ENCODE measurements at places on chromosomes 1 and 21.
A peak's percentile ranks its signal among the peaks of the same experiment; 100 is the strongest.

DNA sequence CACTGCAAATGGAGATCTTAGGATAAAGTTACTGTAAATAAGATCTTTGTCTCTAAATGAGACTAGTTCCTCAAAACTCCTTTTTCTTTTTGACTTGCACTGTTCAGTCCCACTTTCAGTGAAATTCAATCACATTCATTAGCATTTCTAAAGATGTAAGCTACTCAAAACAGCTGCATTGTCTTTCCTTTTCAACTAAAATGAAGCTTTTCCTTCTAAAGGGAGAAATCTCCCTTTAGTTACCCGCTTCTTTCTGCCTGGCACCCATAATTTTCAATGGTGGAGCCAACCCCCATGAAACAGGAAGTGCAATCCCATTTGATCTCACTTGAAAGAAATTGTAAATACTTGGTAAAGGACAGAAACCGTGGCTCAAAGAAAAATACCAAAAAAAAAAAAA lies 387.4 kb upstream of the PKN2 start:
- no peak for DNase-seq

- DNase-seq, result no peak
Measured at GRCh38 chr1:94736549-94736948, 83.6 kb upstream of the SLC44A3 start.

- DNase-seq, result no peak
Measured at GRCh38 chr1:6171548-6172124, 8.5 kb downstream of the CHD5 start.

GRCh38 chr21:20774737-20775136 lies 223.5 kb upstream of the NCAM2 start:
- DNase-seq, result no peak

DNA sequence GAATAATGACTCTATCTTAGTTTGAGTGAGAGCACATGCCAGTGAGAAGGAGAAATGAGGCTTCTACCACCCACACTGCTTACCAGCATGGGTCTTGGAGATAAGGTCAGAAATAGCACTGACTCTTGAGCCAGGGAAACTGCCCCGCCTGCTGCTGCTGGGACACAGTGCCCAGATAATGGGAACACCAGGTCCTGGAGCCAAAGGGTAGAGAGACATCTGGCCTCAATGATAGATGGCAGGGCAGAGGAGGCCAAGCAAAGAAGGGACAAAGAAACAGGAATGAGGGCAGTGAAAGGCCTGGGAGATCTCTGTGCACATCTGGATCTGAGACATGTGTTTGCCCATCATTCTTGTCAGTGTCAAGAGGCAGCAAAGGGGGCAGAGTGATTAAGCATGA lies 97.4 kb downstream of the MIS18A start:
- no peak for DNase-seq

GRCh38 chr1:211578640-211579439 lies at the start of gene SLC30A1:
TSS of gene SLC30A1 (minus strand) at chr1:211579161. CDS start at chr1:211578612, 549 bp downstream.
- peak; percentile 98 for DNase-seq

DNA sequence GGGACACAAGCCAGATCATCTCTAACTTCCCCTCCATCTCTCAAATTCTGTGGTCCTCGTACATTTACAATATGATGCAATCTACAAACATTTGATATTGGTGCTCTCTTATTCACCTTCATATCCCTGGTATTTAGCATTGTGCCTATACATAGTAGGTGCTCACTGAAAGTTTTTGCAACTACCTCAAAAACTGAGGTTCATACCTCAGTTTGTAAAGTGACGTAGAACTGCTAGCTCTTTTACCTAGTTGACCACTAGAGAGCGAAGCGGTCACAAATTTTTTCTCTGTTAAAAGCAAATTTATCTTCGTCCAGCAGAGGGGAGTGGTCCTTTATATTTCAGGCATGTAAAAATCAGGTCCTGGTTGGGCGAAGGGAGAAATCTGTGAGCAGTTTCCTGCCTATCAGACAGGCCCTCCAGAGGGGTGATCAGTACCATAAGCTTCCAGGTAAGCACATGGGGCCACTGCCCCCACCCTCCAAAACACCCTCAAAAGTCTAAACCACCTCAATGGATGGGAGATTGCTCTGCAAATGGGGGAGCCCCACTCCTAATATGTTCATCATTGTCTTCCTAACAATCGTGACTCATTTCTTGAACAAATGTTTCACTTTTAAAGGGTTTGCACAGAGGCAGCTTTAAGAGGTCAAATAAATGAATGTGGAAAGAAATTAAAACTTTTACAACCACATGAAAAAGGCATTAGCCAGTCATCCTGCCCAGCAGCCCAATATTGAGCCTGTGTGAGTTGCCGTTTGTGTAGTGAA lies 10.6 kb upstream of the HLCS start:
- DNase-seq, result no peak

DNA sequence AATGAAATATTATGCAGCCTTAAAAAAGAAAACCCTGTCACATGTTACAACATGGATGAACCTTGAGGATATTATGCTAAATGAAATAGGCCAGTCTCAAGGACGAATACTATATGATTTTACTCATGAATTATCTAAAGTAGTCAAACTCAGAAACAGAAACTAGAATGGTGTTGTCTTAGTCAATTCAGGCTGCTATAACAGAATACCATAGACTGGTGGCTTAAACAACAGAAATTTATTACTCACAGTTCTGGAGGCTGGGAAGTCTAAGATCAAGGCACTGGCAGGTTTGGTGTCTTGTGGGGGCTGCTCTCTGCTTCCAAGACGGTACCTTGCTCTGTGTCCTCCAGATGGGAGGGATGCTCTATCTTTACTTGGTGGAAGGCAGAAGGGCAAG lies 113.8 kb upstream of the DNAH14 start:
- DNase-seq, result no peak
